ENCODE measurements at places on chromosomes 16 and 17.
A peak's percentile ranks its signal among the peaks of the same experiment; 100 is the strongest.

DNA sequence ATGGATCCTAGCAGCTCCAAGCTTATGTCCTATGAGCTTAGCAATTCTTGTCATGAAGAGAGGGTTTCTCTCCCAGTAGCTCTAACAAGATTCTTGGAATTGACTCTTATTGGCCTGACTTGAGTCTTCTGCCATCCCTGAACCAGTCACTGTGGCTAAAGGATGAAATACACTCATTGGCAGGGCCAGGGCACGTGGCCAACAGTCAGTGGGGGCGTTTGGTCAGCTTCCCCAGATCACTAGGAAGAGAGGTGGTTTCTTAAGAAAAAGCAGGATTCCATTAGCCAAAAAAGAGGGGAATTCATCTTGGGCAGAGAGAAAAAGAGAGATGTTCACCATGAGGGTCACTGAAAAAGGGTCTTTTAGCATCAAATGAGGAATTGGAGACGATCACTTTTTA lies 363.2 kb downstream of the SNX29 start:
- DNase-seq: no peak

DNA sequence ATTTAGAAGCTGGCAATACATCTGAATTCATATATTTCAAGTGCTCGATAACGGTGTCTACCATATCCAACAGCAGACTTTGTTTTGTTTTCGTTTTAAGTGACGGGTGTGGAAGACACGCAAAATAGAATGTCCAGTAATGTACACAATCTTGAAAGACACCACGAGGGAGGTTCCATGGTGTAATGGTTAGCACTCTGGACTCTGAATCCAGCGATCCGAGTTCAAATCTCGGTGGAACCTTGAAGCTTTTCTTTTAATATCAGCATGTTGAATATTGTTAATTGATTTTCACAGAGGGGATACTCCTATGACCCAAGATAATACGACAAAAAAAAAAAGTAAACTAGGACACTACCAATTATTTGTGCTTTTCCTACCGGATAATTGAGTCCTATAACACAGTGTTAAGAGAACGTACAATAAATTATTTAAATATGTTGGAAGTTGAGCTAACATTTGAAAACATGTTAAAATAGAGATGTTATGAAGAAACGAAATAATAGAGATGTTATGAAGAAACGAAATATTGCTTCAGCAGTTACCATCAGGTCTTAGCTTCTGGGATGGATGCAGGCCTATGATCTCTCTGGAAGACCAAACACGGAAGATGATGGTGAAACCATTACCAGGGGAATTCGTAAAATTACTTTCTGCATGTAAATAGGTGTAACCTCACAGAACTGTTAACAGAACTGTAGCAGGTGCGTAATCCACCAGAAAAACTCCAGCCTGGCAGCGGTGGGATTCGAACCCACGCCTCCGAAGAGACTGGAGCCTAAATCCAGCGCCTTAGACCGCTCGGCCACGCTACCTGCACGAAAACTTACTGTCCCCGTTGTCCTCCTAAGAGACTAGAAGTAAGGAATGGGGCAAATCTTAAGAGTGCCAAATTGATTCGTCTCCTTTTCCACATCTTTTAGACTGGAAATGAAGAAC lies 1.5 kb upstream of the ALOXE3 start:
- peak; percentile 85 for DNase-seq

DNA sequence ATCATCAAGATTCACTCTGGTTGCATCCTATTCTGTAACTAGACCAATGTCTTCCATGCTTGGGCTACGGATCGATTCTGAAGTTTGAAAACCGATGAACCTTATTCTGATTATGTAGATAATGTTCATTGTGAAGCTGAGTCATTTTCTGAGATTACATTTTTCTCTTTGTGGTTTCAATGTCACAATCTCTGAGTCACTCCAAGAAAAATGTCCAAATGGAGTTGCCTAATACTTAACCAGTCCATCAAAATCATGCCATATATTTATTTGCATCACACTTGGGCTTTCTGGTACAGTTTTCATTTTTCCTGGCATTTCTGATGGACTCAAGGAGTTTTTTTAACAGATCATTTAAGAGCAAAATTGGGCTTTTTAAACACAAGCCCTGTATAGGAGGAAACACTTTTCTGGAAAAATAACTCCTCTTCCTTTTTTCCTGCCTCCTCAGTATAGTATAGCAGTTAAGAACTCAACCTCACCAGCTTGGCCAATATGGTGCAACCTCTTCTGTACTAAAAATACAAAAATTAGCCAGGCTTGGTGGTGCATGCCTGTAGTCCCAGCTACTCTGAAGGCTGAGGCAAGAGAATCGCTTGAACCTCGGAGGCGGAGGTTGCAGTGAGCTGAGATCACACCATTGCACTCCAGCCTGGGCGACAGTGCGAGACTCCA lies 17.5 kb downstream of the CACNG3 start:
- no peak for DNase-seq

DNA sequence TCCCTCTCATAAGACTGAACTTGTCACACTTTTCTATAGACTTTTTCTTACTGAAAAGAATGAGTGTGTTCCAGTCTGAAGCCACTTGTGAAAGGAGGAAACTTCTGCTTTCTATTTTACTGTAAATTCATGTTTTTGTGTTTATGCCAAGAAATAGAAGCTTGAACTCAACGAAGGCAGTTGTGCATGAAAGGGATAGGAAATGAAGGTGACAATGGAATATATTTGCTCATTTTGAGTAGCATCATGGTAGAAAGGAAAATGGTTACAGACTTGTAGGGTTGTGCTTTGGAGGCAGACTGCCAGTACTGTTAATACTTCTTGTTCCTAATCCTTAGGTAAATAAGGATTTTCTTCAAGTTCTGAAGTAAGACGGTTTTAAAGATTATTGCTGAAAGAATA lies 8.1 kb downstream of the CLTC start:
- no peak for DNase-seq

GRCh38 chr17:63700528-63701455 lies 867 bp upstream of the LIMD2 start:
- peak; percentile 49 for DNase-seq

- DNase-seq: no peak
Measured at GRCh38 chr17:70321352-70321751, 152.0 kb downstream of the KCNJ2 start.

GRCh38 chr16:24918641-24919040 lies 72.9 kb downstream of the SLC5A11 start:
- DNase-seq: no peak

GRCh38 chr17:44417553-44417952 lies 28.1 kb upstream of the ITGA2B start:
- DNase-seq: no peak

DNA sequence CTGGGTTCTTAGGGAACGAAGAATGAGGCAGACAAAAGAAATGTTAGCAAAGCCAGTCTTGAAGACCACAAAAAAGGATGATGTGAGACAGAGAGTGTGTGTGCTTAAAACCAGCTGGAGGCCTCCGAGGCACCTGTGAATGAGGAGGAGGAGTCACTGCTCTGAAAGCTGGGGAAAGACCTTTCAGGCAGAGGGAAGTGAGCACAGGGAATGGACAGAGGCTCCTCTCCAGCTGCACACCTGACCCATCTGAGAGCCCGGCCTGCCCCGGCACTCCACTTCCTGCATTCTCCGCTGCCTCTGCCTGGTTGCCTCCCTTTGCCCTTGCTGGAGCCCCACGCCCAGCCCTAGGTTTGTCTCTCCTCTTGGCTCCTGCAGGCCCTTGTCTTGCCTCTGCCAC lies 55.2 kb upstream of the SREBF1 start:
- DNase-seq: no peak

DNA sequence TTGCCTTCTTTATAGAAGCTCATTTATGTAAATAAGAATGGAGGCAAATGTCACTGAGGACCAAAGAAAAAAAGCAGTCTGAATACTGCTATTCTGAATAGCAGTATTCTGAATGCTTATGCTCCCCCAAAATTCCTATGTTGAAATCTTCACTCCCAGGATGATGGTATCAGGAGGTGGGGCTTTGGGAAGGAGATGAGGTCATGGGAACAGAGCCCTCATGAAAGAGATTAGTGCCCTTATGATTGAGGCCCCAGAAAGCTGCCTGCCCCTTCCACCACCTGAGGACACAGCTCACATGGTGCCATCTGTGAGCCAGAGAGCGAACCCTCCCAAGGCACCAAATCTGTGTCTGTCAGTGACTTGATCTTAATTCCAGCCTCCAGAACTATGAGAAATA lies 28.8 kb downstream of the HEATR6 start:
- no peak for DNase-seq

DNA sequence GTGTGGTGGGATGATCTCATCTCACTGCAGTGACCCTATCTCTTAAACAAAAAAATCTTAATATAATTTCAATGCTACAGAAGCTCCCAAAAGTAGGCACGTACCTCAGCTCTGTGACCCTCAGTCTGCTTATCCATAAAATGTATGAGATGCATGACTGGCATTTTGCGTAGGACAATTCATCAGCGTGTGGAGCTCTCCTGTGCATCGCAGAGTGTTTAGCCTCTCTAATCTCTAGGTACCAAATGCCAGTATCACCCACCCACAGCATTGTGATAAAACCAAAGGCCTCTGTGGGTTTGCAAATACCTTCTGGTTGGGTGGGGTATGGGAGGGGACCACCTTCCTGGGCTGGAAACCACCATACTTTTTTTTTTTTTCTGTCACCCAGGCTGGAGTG lies 19.0 kb upstream of the TUBG2 start:
- no peak for DNase-seq

DNA sequence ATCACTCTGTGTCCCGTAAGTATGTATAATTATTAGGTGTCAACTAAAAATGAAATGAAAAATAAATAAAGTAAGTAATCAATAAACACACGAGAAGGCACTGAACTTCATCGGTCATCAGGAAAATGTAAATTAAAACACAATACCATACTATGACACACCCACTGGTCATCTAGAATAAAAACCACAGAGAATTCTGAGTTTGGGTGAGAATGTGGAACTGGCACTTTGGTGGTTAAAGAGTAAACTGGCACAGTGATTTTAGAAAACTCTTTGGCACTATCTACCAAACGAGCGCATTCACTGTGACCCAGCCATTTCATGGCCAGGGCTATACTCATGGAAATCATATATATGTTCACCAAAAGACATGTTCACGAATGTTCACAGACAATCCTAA lies 98.2 kb downstream of the HS3ST3A1 start:
- no peak for DNase-seq

GRCh38 chr16:49050607-49051006 lies 231.0 kb downstream of the CBLN1 start:
- DNase-seq: no peak

- DNase-seq: no peak
Measured at GRCh38 chr17:81565231-81565630, 13.1 kb upstream of the FAAP100 start.

DNA sequence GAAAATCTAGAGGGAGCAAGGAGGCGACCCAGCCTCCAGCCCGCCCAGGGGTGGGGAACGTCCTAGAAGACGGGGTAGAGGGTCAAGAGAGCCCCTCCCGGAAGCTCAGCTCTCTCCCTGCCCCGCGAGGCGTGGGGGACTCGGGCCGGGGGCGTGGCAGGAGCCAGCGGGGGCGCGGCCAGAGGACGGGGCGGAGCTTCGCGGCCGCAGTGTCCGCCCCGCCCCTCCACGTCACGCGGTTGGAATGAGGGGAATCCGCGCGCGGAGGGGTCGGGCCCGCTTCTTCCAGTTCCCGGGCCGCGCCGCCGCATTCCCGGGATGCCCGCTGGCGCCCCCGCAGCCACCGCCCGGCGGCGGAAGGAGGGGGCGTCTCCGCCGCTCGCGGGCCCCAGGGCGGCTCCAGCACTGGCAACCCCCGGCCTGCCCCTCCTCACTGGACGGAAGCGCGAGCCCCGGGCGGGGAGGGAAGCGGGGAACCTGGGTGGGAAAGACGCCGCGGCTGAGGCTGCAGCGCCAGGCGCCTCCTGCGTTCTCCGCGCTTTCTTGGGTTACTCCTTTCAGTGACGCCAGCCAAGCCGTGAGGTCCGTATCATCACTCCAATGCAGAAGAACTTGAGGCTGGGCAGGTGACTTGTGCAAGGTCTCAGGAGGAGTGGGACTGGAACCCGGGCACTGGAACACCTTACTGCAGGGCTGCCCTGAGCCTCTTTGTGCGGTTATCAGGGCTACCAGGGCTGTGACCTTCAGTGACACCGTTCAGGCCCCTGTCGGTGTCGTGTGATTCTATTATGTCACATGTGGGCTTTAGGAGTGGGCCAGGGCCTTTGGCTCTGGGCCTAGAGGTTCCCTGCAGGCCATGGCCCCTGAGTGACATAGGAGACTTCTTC lies 4.3 kb downstream of the MYO1C start:
- peak; percentile 59 for DNase-seq

- no peak for DNase-seq
Measured at GRCh38 chr17:77182205-77183172, 41.7 kb downstream of the SEC14L1 start.

DNA sequence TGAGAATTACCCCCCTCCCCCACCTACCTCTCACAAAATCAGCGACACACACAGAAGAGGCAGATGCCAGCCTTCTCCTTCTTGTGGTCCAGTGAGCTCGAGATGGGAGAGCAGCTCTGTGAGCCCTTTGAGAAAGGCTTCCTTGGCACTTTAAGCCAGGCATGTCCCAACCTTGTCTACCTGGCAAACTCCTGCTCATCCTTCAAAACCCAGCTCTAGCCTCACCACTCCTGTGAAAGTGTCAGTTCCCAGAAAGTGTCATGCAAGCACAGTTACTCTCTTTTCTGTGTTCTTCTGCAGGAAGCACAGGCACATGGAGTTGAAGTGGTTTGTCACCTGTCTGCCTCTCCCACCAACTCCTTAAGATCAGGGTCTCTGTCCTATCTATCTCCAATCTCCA lies 1.6 kb downstream of the TMEM98 start:
- DNase-seq: no peak

- DNase-seq: peak; percentile 43
Measured at GRCh38 chr17:75124041-75124818, 7.3 kb downstream of the NT5C start.

- no peak for DNase-seq
Measured at GRCh38 chr17:7479213-7480088, at the start of gene ZBTB4. Gene ZBTB4 (minus strand): TSS chr17:7479631. CDS start chr17:7466801, 12,830 bp downstream.

- no peak for DNase-seq
Measured at GRCh38 chr17:72466199-72466598, 345.4 kb downstream of the SOX9 start.

- no peak for DNase-seq
Measured at GRCh38 chr17:35438433-35438832, 6.1 kb upstream of the SLFN12 start.
